ENCODE measurements at places on chromosomes 3 and 15.

DNA sequence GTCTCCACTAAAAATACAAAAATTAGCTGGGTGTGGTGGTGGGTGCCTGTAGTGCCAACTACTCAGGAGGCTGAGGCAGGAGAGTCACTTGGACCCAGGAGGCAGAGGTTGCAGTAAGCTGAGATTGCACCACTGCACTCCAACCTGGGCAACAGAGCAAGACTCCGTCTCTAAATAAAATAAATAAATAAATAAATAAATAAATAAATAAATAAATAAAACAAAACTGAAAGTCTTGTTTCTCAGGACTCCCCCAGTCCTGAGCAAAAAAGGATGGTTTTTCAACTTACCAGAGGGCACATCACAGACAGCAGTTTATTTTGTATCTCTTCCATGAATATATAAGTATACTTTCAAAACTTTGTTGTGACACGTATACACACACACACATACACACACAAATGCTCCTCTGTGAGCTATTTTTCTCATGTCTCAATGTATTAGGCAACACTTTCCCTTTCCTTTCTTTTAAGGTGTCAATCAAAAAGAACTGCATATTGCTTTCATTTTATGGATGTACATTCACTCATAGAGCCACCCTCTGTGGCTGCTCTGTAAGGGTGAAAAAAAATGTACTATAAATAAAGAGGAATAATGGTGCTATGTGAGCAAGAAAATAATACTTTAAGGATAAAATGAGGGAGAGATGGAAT lies 54.8 kb upstream of the MITF start:
- DNase-seq: no peak

DNA sequence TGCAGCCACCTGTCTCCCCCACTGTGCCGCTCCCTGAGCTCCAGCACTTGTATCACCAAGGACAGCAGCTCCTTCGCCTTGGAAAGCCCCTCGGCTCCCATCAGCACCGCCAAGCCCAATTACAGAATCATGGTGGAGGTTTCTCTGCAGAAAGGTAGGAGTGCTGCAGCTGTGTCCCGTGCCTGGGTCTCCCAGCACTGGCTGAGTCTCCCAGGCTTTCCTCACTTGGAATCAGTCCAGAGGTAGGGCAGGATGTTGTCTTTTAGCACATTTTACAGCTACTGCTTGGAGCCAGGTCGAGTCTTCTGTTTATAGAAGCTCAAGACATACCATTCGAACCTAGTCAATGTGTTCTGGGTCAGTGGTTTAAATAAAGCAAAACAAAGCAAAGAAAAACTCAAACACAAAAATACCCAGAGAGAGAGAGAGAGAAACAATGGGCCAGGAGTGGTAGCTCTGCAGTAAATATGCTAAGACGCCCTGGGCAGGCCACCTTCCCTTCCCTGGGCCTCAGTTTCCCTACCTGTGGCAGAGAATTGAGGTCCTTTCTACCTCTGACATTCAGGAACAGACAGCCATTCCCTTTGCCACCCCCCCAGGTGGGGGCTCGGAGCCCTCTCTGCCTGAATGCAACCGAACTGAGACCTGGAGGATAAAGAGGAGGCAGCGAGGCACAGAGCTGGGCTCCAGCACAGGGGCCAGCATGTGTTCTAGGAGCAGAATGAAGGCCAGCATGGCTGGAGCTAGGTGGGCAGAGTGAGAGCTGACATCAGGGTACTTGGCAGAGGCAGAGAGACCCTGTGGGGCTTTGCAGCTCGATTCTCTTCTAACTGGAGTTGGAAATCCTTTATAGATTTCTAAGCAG lies 44.1 kb downstream of the STARD5 start:
- no peak for DNase-seq

GRCh38 chr15:101043911-101044624 lies 124.9 kb downstream of the LRRK1 start:
- no peak for DNase-seq

- DNase-seq: no peak
These were observed 58.9 kb upstream of the TP63 start for GRCh38 chr3:189572249-189572648.

DNA sequence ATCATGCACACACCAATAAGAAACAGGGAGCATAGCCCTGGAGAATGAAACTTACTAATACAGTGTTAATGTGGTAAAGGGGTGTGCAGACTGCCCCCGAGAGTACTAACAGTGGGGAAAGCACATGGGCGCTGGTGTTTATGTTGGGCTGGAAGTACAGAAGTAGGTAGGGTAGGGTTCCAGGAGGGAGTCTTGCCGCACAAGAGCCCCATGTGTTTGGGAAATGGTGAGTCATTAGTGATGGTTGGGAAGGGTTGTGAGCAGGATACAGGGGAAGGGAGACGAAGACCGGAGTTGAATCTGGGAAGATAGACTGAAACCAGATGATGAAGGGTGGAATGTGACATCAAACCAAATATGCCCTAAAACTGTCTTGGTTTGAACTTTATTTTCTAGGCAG lies 117.1 kb downstream of the THSD4 start:
- DNase-seq: no peak

DNA sequence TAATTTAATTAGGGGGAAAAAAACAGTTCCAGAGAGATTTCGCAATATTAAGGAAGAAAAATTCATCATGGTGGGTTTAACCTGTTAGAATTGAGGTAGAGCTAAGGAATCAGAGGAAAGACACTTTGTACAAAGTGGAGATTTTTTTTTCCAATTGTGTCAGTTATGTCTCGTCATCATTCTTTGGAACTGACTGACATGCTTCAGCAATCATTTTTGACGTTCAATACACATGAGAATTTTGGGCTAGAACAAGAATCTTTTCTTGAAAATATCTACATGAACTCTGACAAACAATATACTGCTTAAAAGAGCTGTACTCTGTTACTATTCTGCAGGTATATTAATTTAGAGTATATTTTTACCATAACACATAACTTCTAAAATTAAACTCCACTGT lies 878.6 kb downstream of the CADM2 start:
- DNase-seq: no peak

- no peak for DNase-seq
These were observed 18.4 kb downstream of the C3orf38 start for GRCh38 chr3:88168171-88168570.

- DNase-seq: no peak
These were observed 81.9 kb upstream of the ZNF280D start for GRCh38 chr15:56815247-56815646.

DNA sequence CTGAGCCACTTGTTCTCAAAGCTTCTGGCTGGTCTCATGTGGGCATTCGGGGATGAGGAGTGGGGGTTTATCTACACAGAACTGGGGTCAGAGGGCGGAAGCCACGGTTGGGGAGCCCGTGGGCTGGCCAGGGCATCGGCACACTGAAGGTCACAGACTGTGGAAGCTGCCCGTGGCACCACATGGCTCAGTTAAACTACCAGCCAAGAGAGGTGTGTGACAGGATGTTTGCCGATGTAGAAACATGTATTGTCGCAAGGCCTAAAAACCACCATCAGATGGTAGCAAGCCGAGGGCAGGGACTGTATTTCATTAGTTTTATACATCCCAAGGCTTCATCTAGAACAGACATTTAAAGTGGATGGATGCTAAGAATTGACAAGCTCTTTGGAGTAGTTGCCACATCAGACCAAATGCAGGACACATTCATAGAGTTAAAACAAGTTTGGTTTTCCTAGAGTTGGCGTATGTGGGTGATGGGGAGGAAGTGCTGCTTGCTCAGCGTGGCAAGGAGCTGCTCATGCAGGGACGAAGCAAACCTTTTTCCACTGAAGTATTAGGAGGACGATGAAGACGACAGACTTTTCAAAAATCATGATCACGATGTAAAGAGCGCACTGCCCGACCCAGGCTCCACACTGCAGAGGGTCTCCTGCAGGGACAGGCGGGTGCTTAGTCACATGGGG lies 9.6 kb upstream of the MUSTN1 start:
- DNase-seq: no peak

- no peak for DNase-seq
These were observed 749.5 kb downstream of the ROBO1 start for GRCh38 chr3:79018265-79018664.

GRCh38 chr15:28123408-28124023 lies 24.4 kb upstream of the OCA2 start:
- peak; percentile 57 for DNase-seq

GRCh38 chr3:31004025-31004678 lies 109.7 kb upstream of the GADL1 start:
- DNase-seq: no peak

DNA sequence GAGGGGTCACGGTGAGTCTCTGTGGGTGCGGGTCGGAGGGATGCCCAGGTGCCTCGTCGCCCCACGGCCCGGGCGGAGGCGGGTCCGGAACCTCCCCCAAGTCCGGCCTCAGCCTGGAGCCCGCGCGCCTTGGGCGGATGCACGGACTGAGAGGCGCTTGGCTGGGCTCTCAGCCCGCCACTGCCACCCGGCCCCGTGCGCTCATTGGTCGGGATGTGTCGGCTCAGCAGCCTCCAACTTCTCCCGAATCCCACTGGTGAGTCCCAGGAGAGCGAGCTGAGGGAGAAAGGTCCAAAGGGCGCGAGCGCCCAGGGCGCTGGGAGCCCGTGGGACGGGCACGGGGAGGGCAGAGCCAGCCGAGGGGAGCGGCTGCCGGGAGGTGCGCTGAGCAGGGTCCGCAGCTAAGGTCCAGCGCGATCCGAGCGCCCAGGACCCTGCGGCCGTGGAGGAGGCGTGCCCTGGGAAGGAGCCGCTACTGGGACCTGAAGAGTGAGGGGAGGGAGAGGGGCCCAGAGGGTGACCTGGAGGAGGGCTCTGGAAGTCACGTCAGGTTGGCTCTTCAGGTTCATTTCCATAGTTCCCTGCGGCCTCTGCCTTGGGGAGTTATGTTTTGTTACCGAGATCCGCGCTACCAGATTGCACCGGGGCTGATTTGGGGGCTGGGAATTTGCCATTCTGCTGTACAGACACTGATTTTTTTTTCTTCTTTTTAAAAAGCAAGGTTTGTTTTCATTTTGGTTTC lies at the start of gene MME:
TSS of gene MME (plus strand) at position 574 of the 742 bp plus-strand sequence. CDS start 3,849 bp downstream, outside the sequence.
- peak; percentile 51 for DNase-seq

DNA sequence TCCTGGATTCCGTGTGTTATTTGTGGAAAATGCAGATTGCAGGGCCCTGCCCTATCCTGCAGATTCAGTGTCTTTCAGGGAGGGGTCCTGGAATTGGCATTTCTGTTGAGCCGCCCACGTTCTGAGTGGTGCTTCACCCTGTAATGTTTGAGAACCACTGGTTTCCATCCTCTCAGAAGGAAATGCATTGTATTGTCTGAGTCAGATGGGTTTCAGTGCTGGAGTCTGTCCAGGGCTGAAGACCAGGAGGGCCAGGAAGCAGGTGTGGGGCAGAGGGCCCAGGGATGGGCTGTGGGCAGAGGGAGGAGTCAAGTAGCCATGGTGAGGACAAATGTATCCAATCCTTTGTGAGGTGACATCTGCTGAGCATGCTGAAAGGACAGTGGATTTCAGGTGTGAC lies 123.8 kb downstream of the SV2B start:
- no peak for DNase-seq

DNA sequence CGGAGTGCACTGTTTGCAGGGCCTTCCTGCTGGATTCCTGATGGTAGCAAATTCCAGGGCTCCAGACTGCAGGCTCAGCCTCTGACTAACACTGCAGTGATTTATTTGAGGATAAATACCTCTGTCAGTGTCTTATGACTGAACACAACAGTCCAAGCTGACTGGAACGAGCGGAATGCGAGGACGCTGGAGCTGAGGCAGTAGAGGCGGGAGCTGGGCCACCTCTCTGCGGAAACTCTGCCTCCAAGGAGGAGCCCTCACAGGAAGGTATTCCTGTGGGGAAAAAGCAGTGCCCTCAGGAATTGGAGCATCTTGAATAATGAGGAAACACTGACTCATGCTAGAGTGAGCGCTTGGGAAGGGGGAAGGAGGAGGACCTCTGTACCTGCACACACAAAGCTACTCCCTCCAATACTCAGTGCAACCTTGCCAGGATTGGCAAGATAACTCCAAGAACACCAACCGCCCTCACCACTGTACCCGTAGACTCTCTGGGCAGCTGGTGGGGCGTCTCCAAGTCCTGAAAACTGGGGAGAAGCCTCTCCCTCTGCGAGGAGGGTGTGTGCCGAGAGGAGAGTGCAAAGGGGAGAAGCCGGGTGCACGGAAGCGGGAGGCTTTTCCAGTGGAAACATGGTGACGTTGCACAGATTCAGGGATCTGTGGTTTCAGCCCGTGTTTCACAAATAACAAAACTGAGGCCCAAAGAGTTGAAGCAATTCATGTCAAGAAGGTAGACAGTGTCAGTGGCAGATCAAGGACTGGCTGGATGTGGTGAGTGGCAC lies 43.0 kb downstream of the VGLL4 start:
- peak; percentile 51 for DNase-seq

DNA sequence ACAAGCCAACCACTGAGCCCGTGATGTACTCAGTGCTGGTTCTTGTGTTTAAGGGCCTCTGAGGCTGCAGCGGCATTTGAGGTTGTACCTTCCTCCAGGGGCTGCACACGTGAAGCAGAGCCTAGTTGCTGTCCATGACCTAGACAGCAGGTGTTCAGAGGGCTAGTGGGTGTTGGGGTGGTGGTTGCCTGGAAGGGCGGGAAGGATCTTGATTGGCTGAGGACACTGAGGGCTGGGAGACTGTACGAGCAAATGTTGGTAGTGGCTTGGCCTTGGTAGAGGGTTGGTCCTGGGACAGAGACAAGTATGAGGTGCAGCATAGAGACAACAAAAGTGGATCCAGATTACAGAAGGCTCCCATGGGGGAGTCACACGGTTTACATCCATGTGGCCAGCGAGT lies 17.0 kb upstream of the HES1 start:
- no peak for DNase-seq

- DNase-seq: no peak
These were observed 197.9 kb downstream of the RYR3 start for GRCh38 chr15:33508703-33509102.

- DNase-seq: no peak
These were observed 69.8 kb downstream of the ISG20 start for GRCh38 chr15:88708655-88709054.

- no peak for DNase-seq
These were observed 161.0 kb upstream of the CTDSPL start for GRCh38 chr3:37700466-37701248.

DNA sequence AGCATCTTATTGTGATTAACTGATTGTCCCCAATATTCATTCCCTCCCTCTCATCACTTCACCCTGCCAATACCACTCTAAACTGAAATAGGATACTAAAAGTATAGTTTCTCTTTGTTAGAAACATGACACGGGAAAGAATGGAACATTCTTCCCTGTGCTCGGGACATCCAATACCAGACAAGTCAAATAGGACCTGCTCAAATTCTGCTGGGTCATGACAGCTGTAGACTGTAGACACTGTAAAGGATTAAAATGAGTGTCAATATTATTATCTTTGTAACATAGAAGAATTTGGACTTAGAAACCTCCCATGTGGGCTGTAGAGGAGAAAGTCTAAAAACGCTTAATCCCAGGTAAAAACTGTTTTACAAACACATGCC lies 315.0 kb upstream of the NR2E3 start:
- DNase-seq: no peak

- no peak for DNase-seq
These were observed 379.6 kb downstream of the FOXP1 start for GRCh38 chr3:71203727-71204488.

- DNase-seq: no peak
These were observed 18.0 kb downstream of the UBE2E2 start for GRCh38 chr3:23221136-23221535.
